ENCODE measurements at places on chromosomes 12 and 14. TPM values are rescaled to one million over a fixed set of nuclear protein-coding genes. Genes with fewer than 3 reads are reported as not detected.

GPR68 gene
- 1.7 TPM for total RNA-seq

LMO3 gene
- total RNA-seq: 57.0 TPM

GRCh38 chr12:110282300-110282860, 1.3 kb downstream of the ATP2A2 start:
- DNase-seq: peak; percentile 29

DNA sequence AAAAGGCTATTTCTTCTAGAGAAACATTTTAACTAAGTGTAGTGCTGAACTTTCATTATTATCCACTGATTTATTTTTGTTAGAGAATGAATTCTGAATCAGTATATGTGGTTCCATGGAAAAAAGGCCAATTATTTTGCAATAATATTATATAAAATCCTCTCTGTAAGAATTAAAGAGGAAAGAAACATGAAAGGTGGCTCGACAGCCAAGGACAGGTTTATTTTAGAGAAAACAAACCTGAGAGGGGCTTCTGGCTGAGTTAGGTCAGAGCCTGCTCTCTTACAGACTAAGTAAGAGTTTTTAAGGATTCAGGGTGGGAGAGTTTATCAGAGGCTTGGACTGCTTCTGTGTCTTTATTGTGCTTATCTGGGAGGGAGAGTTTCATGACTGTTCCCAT, 46.7 kb upstream of the GUCY2C start:
- DNase-seq: no peak
